HT1080 (cell line): ENCODE measurements at places on chromosomes 5 and 9.
A peak's percentile ranks its signal among the peaks of the same experiment; 100 is the strongest.

GRCh38 chr9:131657037-131657377 is 82.9 kb downstream of the RAPGEF1 start:
- DNase-seq: no peak

DNA sequence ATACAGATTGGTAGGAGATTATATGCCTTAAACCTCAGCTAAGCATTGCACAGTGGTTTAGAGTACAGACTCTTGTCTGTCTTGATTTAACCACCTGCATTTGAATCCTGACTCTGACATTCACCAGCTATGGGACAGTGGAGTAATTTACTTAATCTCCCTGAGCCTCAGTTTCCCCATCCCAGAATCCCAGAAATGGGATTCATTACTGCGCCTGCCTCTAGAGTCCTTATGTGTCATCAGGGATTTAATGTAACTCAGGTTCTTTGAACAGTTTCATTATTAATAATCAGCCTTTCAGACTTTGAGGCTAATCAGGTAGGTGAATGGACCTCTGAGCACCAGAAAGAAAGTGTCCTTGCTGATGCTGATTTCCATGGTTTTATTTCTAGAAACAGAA is 149.1 kb downstream of the SMARCA2 start:
- DNase-seq: no peak

DNA sequence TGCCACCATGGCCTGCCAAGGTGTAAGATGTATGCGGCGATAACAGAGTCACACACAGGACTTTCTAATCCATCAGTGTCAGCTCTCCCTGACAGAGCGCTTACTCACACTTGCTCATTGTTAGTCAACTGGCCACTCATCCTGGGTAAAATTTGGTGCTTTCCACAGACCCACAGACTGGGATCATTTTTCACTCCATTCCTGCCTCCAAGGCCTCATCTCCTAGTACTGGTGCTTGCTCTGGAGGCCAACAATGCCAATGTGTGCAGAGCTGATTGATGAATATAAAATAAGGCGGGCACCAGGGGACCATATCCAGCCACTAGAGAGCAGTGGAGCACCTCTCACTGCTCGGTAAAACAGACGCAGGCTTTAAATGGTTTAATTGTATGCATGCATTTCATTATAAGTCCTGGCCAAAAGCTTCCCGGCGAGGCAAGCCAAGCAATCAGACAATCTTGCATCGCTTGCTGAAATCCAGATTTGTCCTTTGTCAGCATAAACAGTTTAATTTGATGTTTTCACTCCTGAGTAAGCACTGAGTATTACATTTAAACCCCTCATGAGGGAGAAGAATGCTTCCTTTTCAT is 22.3 kb downstream of the PSMB7 start:
- peak; percentile 99 for DNase-seq

DNA sequence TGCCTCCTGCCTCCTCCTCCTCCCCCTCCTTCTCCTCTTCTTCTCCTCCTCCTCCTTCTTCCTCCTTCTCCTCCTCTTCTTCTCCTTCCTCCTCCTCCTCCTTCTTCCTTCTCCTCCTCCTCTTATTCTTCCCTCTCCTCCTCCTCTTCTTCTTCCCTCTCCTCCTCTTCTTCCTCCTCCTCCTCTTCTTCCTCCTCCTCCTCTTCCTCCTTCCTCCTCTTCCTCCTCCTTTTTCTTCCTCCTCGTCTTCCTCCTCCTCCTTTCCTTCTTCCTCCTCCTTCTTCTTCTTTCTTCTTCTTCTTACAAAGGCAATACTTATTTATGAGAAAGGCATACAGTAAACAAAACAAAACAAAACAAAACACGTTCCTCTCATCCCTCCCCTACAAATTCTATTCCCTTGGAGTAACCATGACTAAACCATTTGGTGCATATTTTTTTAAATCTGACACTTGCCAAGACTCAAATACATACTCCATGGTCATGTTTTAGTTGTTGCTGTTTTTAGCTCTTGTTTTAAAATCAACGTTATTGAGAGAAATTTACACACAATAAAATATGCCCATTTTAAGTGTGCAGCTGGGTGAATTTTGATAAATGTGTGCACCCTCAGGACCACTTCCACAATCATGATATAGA is 135.6 kb downstream of the FOXD1 start:
- no peak for DNase-seq
